SIG-M5 (cell line): ENCODE measurements at places on chromosomes 13 and 19.
A peak's percentile ranks its signal among the peaks of the same experiment; 100 is the strongest.

DNA sequence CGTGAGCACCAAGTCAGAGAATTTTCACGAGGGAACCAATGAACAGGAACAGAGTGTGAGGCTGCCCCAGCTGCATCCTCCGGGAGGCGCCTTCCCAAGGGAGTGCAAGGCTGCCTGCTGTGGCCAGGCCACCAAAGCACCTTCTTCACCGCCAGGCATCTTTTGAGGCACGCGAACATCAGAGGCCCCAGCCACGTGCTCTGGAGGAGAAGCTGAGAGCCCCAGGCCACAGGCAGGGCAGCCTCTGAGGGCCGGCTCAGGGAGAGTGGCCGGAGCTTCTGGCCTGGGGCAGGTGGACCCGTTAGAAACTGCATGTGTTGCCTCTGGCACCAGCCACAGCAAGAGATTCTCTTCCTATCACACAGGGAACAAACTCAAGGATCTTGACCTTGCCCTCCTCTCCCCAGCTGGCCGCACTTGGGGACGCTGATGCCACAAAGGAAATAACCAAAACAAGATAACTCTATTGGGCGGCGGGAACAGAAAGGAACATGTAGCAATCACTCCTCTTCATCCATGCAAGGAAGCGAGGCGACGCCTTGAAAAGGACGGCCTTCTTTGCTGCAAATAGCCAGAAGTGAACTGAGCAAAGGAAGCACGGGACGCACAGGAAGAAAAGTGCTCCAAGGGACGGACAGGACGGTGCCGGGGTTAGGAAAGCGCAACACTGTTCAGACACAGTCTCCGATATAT is 19.9 kb downstream of the GAS6 start:
- DNase-seq, result no peak

DNA sequence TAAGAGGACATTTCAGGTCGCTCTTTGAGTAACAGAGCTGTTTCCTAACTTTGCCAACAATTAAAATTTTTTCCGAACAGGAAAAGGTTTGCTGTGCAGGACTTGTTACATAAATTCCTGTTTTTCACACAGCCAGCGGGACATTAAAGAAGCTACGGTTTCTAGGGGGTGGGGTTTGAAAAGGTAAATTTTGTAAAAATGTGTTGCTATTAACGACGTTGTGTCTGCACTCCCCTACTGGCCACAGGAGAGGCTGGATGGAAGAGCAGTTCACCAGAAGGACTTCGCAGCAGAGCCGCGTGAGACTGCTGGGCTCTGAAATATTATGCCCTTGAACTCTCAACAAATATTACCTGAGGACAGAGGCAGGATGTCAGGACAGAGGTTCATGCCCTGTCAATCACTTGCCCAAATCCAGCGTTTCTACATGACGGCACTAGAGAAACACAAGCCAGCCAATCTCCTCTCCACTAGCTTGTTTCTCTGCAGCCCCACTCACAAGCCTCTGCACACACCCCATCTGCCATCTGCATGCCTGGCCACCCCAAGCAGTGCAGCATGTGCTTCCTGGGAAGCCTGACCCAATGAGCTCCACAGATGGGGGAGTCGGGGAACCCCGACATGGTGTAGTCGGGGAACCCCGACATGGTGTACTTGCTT is 102.0 kb downstream of the FOXO1 start:
- no peak for DNase-seq

- no peak for DNase-seq
Measured at GRCh38 chr19:48760504-48761205, 5.3 kb downstream of the FGF21 start.

DNA sequence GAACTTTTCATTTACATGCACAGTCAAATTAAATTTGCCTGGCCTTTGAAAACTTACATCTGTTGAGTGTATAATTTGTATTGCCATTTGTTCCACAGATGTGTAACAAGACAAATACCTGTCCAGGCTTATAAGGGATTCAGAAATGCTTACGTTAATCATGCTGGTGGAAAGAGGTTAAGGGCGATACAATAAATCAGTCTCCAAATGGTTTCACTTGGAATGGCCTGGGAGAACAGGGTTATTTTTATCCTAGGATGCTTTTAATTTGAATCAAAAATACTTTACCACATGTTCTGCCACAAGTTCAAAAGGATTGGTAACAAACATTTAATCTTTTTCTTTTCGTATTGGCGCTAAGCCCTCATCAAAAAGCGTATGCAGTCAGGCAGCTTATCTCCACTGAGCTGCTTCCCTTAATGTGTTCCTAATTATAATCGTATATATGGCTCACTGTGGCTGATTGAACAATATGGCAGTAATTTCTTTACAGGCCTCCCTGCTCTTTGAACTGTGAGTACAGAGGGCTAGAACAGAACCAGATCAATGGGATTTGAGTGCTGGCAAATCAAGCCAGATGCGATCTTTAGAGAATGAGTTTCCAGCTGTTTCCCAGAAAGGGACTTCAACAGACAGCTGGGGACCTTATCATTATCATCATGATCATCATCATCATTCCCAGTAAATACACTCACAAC is 425.7 kb downstream of the SPRY2 start:
- DNase-seq, result no peak

DNA sequence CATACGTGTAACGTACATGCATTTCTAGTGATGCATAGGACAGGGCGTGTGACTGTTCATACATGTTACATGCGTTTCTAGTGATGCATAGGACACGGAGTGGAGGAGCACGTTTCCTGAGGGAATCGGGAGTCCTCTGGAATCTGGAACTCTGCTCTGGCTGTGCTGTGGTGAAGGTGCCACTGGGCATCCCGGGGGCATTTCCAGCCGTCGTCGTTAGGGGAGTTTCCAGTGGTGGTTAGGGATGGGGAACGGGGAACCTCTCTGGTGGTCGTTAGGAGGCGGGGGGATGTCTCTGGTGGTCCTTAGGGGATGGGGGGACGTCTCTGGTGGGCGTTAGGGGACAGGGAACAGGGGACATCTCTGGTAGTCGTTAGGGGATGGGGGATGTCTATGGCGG is 209.6 kb upstream of the SOX1 start:
- no peak for DNase-seq

DNA sequence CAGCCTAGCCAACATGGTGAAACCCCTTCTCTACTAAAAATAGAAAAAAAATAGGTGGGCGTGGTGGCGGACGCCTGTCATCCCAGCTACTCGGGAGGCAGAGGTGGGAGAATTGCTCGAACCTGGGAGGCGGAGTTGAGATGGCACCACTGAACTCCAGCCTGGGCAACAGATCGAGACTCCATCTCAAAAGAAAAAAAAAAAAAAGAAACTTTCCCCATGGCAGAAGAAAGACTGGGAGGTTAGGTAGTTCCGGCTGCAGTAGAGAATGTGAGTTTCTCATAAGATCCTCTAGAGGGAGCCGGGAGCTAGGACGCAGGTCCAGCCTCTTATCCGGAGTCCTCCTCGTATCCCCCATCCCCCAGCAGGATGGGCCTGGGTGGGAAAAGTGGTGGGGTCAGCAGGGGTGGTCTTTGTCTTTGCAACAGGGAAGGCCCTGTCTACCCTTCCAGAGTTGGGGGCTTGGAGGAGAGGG is 13.2 kb upstream of the CREB3L3 start:
- DNase-seq, result peak; percentile 56

GRCh38 chr13:106277484-106278154 is 257.8 kb downstream of the EFNB2 start:
- no peak for DNase-seq

- DNase-seq, result no peak
Measured at GRCh38 chr13:37001921-37002250, 1.3 kb downstream of the EXOSC8 start.

- peak; percentile 99 for DNase-seq
Measured at GRCh38 chr19:54207983-54208783, 7.5 kb downstream of the RPS9 start.

DNA sequence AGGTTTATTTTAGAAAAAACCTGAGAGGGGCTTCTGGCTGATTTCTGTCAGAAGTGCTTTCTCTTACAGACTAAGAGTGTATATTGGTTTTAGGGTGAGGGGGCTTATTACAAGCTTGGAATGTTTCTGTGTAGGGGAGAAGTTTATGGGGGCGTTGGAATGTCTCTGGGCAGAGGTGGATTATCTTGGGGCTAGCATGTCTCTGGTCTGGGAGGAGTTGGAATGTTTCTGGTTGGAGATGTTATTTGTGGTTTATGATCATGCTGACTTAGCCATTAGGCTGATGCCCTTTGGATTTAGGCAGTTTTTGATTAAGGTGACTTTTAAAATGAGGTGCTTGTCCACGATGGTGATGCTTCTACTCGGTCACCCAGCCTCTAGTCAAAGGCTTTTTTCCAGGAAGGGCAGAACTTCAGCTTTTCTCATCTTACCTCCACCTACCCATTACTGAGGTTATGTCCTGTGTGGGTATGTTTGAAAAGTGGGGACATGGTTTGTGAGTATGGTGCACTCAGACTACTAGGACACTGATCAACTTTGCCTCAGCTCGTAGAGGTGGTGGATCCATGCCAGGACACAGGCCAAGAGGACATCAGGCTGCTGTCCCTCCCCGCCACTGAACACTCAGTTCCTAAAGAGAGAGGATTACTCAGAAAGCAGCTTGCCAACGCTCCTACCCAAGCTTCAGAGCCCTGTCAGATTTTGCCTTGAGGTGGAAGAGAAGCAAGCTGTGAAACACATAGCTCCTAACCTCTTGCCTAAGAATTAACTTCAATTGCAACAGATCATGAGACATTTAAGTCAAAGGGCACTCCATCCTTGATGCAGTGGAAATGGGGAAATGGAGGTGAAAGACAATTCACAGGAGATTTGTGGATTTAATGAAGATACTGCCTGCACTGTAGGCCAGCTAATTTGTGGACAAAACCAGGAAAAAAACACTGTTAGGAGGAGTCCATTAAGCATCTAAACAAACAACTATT is 63.6 kb downstream of the ZNF44 start:
- no peak for DNase-seq

GRCh38 chr19:892894-893689 is at the start of the genes MED16 and RNU6-9:
MED16 (minus strand) TSS chr19:893187; CDS start chr19:891131, 2,056 bp downstream.
RNU6-9 (plus strand) TSS chr19:893484.
- peak; percentile 34 for DNase-seq

DNA sequence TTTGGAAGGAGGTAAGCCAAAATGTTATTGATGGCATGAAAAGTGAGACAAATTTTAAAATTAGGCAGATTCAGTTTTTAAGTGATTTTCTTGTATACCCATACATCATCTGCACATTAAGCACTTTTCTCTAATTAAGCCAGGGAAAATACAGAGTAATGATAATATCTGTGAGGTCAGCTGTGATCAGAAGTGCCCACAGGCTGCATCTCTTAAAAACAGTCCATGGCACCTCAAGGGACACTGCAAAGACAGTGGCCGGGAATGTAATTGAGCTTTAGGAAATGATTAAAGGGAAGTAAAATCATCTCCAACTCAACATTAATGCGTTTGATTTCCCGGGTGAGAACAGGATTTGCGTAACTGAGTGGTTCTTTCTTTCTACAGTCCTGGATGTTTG is 2.0 kb downstream of the COL4A1 start:
- no peak for DNase-seq

- peak; percentile 20 for DNase-seq
Measured at GRCh38 chr19:3275583-3276340, 51.3 kb downstream of the CELF5 start.

DNA sequence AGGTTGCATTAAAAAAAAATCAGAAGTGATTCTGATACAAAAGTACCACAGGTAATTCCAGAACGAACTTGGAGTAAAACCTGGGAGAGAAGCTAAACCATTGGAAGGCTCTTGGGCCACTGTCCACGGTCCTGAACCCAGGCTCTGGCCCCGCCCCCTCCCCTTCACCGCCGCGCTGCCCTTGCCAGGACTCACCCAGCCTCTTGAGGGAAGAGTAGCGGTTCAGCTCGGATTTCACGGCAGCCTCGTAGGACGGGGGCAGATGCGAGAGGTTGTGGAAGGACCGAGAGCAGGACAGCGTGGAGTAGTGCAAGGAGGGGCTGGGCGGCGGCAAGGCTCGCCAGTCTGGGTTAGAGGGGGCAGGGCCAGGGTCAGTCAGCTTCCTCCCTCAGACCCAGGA is 5.7 kb downstream of the SHISA7 start:
- no peak for DNase-seq

DNA sequence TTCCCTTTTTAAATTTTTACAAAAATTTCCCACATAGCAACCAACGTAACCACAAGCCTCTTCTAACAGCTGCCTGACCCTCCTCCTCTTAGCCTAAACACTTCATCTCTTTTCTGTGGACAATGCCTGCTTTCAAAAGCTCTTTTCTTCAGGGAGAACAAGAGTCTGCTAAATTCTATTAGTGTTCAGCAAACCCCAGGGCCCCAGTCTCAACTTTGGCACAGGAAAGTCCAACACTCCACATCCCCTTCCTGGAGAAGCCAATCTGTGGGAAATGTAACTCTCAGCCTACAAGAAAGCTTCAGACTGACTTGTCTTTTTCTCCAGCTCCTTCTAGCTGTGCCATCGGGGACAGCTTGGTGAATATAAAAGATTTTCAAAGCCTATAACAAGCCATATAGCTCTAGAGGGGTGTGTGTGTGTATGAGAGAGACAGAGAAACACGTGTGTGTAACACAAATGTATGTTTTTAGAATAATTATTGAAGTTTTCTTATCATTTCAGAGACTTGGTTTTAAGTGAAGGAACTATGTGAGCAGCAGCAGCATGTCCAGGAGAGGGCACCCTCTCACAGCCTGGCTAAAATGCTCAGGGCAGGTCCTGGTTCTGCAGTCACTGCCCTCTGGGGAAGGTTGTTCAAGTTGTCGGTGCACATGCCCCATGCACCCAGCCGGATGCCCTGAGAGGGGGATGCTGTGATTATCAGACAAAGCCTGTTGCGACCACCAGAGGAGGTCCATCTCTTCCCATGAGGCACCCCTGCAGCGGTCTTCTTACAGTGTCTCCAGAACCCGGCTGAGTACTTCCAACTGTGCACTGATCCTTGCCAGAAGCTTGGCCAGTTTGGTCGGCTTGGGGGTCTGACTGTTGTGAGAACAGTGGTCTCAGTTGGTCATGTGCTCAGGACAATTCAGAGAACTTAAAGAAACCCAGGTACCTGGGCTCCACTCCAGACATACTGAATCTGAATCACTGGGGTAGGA is 34.4 kb downstream of the CCDC70 start:
- DNase-seq, result no peak

- no peak for DNase-seq
Measured at GRCh38 chr13:95328386-95328785, 27.1 kb upstream of the ABCC4 start.

- no peak for DNase-seq
Measured at GRCh38 chr13:50320271-50320862, 305.1 kb downstream of the KCNRG start.

- no peak for DNase-seq
Measured at GRCh38 chr19:42548552-42548951, 20.3 kb upstream of the CEACAM1 start.

DNA sequence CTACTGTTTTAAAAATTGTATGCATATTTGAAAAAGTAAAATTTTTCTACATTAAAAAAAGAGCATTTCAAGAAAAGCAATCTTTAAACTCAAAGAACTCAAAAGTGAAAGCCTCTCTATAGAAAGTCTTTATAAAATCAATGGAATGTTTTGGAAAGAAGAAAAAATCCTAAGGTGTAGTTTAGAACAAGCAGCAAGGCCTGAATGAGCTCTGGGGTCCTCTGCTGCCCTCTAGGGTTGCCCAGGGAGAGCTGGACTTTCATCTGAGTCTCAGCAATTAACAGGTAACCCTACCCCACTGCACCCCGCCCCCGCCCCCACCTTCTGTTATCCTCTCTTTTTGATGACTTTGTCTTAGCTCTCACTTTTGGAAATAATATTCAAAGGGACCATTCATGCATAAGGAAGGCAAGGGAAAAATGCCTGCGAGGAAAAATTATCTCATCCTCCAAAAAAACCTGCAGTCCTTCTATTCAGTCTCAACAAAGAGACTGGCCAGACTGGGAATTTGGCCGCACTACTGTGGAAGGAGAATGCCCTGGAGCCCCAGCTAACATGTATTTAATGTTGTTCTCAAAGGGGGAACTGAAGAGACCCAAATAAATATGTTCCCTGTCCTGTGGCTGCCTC is 24.1 kb downstream of the SLC25A30 start:
- DNase-seq, result no peak
